ENCODE measurements at places on chromosomes 1 and 21. TPM values are rescaled to one million over a fixed set of nuclear protein-coding genes. Genes with fewer than 3 reads are reported as not detected.

Gene CRP
- polyA plus RNA-seq = not detected

Gene MX2
- polyA plus RNA-seq = 0.46 TPM

Gene MNDA
- not detected for polyA plus RNA-seq

Gene HPCAL4
- not detected for polyA plus RNA-seq

Gene NR1I3
- not detected for polyA plus RNA-seq

Gene FCN3
- polyA plus RNA-seq = 0.81 TPM

Gene COL16A1
- 119 TPM for polyA plus RNA-seq

Gene KLHDC7A
- not detected for polyA plus RNA-seq

Gene UQCRHL
- polyA plus RNA-seq = 3.2 TPM

Gene ERICH3
- not detected for polyA plus RNA-seq

Gene AMY2B
- polyA plus RNA-seq = 42.9 TPM

Gene TNFRSF4
- 0.10 TPM for polyA plus RNA-seq

Gene BLACAT1
- not detected for polyA plus RNA-seq

Gene OLIG2
- not detected for polyA plus RNA-seq

Gene CTSE
- polyA plus RNA-seq = not detected

Gene ZNF697
- 0.25 TPM for polyA plus RNA-seq

Gene YBX1
- polyA plus RNA-seq = 327 TPM

Gene KLHDC8A
- not detected for polyA plus RNA-seq

Gene IFNLR1
- 9.4 TPM for polyA plus RNA-seq

Gene GBP4
- 1.0 TPM for polyA plus RNA-seq

Gene FCRL2
- not detected for polyA plus RNA-seq

Gene OR6K3
- not detected for polyA plus RNA-seq

Gene BECN2
- polyA plus RNA-seq = not detected

Gene PRR9
- polyA plus RNA-seq = not detected

Gene EYA3
- polyA plus RNA-seq = 19.2 TPM

Gene MTARC1
- polyA plus RNA-seq = 15.8 TPM

Gene HRNR
- not detected for polyA plus RNA-seq

Gene C1QC
- polyA plus RNA-seq = not detected

Gene ABL2
- polyA plus RNA-seq = 6.9 TPM

Gene CD46
- 103 TPM for polyA plus RNA-seq

Gene KDF1
- 0.35 TPM for polyA plus RNA-seq

Gene IRF6
- polyA plus RNA-seq = 1.9 TPM

Gene GNPAT
- polyA plus RNA-seq = 61.6 TPM

Gene VWA5B1
- polyA plus RNA-seq = not detected

Gene PRRX1
- 1.2 TPM for polyA plus RNA-seq

Gene TTLL7
- polyA plus RNA-seq = 7.7 TPM

Gene PSRC1
- 13.4 TPM for polyA plus RNA-seq

Gene AADACL4
- polyA plus RNA-seq = not detected

Gene TMEM39B
- 7.0 TPM for polyA plus RNA-seq

Gene LYST
- 4.5 TPM for polyA plus RNA-seq

Gene CNTN2
- not detected for polyA plus RNA-seq

Gene SH2D5
- polyA plus RNA-seq = 1.4 TPM

Gene PPT1
- polyA plus RNA-seq = 52.0 TPM

Gene USH2A
- polyA plus RNA-seq = not detected

Gene CD1B
- not detected for polyA plus RNA-seq

Gene ST6GALNAC5
- polyA plus RNA-seq = 1.5 TPM

Gene PGBD5
- not detected for polyA plus RNA-seq

Gene TTC22
- polyA plus RNA-seq = not detected

Gene ABCG1
- polyA plus RNA-seq = 2.6 TPM

Gene ACOT11
- 23.8 TPM for polyA plus RNA-seq

Gene KCNJ6
- polyA plus RNA-seq = 0.22 TPM

Gene TMEM51
- polyA plus RNA-seq = 23.8 TPM

Gene NRIP1
- 12.9 TPM for polyA plus RNA-seq

Gene SPATA1
- 0.88 TPM for polyA plus RNA-seq

Gene TPR
- 91.3 TPM for polyA plus RNA-seq

Gene C1orf141
- polyA plus RNA-seq = not detected

Gene RIMKLA
- 21.8 TPM for polyA plus RNA-seq

Gene LRRN2
- 5.2 TPM for polyA plus RNA-seq

Gene HOOK1
- 12.9 TPM for polyA plus RNA-seq

Data from cardiac muscle cell (in vitro differentiated cells and primary cell).